Right hindlimb (tissue), 1 donor: ENCODE measurements at places on chromosomes 4 and X.

DNA sequence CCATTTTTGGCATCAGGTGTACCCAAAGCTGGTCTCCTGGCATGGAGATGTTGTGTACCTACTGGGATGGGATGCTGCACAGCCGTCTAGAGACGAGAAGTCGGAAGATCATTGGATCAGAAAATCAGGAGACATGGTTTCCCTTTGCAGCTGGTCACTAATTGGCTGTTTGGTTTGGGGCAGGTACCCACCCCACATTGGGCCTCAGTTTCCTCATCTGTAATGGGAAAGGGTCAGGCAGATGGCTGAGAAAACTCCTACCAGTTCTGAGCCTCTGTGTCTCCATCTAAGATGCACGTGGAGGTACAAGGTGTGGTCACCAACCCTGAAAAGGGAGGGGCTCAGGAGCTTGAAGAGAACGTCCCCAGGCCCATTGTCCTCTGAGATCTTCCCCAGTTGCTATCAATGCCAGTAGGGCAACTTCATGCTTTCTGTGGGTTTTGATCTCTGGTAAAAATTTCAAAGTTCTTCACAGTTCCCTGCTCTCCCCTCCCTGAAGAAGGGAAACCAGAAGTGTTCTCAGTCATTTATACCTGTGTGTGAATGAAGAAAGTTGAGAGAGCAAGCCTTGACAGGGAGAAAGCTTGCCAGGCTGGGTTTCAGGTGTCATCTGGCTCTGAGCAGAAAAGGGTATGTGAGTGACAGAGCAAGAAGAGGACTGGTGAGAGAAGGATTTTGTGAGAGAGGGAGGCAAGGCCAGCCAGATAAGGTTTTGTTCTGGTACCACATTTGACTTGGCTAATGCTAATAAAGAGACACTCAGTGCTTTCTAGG, 15.1 kb downstream of the TSC22D3 start:
- DNase-seq = no peak

DNA sequence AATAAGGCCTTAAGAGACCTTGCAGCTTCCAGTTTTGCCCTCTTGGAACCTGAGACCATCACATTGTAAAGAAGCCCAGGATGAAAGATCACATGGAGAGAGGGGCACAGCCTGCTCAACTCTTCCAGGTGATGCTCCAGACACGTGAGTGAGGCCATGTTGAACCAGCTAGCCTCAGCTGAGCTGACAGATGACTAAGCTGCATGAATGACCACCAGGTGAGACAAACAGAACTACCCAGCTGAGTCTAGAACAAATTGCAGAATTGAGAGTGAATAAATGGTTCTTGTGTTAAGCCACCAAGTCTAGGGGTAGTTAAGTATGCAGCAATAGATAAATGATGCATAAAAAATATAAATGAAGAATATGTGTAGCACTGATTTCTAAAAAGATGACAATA, 16.8 kb upstream of the GPR82 start:
- no peak for DNase-seq

DNA sequence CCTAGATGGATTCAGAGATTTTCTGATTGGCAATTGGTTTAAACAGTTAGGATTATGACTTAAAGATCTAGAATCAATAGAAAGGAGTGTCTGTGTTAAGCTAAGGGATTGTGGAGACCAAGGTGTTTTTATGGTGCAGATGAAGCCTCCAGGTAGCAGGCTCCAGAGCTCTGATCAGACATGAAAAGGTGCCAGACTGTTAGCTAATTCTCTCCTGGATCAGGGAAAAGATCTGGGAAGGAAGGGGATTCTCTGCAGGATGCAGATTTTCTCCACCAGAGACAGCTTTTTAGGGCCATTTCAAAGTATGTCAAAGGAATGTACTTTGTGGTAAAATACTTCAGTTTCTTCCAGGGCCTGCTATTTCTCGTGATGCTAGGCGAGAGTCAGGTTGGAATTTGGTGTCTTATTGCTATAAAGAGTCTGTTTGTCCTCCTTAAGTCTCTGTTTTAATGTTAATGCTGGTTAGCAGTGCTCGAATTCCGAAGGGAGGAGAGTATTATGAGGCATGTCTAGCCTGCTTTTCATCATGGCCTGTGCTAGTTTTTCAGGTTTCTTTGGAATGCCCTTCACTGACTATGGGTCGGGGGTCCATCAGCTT, 12.0 kb upstream of the GPR78 start:
- no peak for DNase-seq

DNA sequence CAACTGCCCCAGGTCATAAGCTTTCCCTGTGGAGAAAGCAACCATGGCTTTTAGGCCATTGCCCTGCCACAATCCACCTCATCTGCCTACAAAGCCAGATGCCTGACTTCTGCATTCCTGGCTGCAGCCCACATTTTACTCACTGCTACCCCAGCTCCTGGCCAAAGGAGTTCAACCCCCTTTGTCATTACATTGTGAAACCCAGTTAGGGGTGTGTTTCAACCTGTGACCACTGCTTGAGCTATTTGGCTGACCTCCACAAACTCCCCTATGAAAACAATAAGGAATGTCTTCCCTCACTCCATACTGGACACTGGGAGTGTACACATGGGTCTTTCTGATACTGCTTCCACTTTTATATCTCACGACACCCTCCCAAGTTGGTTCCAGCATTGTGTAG, 589.2 kb downstream of the SH3BGRL start:
- DNase-seq = no peak

DNA sequence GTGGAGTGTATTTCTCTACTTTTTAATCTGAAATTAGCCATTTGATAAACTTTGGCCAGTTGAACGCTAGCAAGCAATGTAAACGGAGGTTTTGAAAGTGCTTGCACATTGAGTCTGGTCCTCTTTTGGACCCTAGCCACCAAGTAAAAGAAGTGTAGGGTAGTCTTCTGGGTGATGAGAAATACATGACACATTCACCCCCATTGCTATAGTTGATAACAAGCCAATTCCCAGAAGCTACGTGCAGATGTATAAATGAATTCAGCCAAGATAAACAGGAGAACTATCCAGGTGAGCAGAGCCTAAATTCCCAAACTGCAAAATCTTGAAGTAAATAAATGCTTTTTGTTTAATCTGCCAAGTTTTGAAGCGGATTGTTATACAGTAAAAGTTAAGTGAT, 965.4 kb upstream of the GRIA3 start:
- DNase-seq = no peak

GRCh38 chrX:86137071-86137470, 11.2 kb upstream of the DACH2 start:
- no peak for DNase-seq

- no peak for DNase-seq
These were observed 131.5 kb downstream of the AFAP1 start for GRCh38 chr4:7808181-7808580.

DNA sequence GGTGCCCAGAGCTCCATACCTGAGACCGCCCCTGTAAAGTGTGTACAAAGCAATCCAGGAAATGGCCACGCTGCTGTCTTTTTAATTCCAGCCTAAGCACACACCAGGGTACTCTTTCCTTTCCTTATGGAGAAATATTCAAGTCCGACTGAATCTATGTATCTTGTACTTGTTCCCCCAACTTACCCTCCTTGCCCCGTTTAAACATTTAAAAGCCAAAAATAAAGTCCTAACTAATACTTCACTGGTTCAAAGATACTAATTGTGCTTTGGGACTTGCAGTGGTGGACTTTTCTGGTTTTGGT, 731 bp upstream of the AMMECR1 start:
- DNase-seq = no peak
